ENCODE measurements at places on chromosomes 6 and 20.
A peak's percentile ranks its signal among the peaks of the same experiment; 100 is the strongest.

GRCh38 chr20:57249772-57250171 is 16.7 kb downstream of the BMP7 start:
- no peak for DNase-seq

DNA sequence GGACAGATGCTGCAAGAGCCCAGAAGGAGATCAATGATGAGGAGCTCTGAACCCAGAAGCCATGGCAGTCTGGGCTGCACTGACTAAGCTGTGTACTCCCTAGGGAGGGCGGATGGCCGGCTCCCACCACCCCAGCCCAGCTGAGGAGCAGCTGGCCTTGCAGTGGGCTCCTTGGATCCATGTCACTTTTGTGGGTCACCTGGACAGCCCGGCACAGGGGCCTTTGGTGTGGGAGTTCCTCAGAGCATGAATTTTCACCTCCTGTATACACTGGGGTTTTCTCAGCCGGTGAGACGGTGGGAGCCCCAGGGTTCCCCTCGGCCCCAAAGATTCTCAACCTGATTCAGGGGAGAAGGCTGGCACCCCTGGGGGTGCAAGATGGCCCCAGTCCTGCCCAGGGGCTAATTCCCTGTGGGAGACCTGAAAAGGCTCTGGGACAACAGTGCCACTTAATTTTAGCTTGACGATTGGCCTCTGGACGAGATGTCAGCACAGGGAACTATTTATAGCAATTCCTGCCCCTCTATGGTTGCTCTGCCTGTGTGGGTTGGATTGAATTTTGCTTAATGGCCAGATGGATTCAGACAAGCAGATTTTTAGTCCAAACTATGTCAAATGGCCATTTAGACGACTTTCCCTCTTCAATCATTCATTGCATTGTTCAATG is 121.6 kb upstream of the PMEPA1 start:
- DNase-seq = no peak

DNA sequence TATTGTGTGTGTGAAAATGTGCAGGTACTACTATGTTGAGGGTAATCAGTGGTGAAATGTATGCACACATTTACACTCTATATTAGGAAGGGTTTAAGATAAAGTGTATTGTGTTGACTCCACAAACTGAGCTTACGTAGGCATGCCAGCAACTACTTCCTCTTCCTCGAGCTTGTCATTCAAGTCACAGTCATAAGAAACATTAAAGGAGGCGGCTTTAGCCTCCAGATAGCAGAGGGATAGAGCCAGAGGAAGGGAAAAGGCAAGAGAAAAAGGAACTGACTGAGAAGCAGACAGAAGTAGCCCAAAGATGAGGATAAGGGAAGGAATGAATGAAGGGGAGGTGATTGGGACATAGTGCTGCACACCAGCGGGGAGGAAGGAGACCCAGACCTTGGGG is 55.2 kb downstream of the SMLR1 start:
- DNase-seq = no peak

- DNase-seq = no peak
These were observed 162.5 kb downstream of the CDH4 start for GRCh38 chr20:61414455-61414991.

GRCh38 chr6:149452037-149452939 is 32.5 kb downstream of the ZC3H12D start:
- no peak for DNase-seq

DNA sequence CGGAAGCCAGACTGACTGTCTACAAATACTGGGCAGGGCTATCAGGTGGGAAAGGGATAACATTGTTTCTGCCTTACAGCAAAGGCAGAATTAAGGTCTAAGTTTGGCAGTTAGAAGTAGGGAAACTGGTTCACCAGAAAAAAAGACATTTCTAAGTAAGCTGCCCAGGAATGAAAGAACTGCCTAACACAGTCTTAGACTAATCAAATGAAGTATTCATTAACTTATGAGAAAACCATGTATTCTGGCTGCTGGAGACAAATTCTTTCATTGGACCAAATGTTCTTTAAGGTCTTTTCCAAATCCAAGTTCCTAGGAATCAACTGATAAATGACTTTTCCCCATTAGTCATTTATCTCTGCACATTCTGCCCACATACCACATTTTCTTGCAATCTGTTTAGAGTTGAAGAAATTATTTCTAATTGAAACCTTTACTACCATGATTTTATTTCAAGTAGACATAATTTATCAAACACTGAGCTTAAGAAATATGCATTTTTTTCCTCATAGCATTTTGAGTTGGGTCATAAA is 120.3 kb upstream of the OGFRL1 start:
- no peak for DNase-seq

GRCh38 chr6:104187616-104188015 is 672.1 kb downstream of the HACE1 start:
- no peak for DNase-seq

DNA sequence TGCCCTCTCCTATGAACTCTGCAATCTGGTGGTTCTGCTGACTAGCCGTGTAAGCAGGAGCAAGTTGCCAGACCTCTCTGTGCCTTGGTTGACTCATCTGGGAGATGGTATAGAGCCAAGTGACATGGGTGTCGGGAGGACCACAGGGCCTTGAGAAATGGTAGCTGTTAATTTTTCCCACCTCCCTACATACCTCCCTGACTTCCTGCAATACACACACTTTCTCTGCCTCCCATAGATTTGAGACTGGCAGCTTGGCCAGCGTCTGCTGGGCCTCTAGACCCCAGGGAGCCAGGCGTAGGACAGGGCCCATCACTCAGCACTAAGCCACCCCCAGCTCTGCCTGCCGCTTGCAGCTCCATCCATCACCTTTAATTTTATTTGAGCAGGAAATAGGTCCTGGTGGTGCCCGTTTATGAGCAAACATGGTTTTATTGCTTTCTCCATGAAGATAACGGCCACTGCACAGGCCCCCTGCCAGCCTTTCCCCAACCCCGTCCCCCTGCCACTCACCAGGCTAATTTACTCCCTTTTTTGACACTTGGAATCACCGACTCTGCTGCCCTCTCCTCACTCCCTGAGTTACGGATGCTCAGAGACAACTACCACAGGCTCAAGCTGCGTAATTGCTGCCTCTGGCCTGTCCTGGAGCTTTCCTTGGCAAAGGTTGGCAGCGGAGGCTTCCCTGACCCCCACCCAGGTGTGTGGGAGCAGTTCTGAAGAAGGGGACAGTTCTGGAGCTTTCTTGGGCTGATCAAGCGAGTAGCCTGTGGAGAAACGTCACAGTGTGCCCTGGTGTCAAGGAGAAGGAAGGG is 11.1 kb downstream of the GLP1R start:
- no peak for DNase-seq

GRCh38 chr20:24468401-24469115 is 871 bp upstream of the SYNDIG1 start:
- no peak for DNase-seq

- no peak for DNase-seq
These were observed 1278.8 kb upstream of the EYS start for GRCh38 chr6:66985816-66986215.

DNA sequence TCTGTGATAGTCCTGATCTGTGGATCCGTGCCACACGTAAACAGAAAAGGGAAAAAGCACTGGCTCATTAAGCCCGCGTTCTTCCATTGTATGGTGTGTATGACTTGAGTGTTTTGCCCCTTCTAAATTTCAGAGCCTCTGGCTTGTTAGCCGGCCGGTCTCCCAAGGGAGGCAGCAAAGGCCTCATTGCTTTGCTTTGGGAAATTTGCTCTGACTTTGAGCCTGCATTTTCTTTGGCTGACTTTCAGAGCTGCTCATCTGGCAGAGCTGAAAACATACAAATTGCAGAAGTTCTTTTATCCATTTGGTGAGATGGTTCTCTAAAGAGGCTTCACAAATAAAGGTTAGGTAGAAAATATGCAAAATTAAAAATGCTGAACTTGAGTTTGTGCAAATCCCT is 123.0 kb downstream of the UTRN start:
- DNase-seq = peak; percentile 56

GRCh38 chr20:19794941-19795340 is 36.9 kb downstream of the RIN2 start:
- no peak for DNase-seq

GRCh38 chr20:17617212-17617867 is 47.5 kb downstream of the DSTN start:
- peak; percentile 52 for DNase-seq

DNA sequence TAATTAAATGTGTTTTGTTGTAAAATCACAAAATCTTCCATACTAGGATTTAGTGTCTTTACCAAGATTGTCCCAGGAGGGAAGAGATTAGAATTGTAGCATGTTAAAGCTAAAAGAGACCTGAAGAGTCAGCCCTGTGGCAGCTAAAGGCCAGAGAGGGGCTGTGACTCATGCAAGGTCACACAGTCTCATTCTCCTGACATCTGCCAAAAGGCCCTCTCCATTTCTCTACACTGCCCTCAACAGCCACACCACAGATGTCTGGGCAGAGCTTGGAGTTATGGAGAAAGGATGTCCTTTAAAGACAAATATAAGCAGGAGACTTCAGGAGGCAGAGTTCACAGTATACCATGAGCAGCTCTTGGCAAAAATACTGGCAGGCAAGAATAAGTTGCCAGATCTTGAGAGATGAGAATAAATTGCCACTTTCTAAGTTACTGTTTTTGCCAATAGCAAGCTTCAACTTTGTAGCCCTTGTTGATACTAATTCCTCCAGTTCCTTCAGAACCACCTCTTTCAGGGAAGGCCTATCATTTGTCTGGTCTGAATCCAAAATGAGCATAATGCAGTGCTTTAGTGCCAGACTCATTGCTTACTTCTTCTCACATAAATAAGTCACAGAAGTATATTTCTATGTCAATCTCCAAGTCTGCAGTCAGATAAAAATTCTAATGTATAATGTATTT is 41.7 kb downstream of the AKIRIN2 start:
- no peak for DNase-seq

DNA sequence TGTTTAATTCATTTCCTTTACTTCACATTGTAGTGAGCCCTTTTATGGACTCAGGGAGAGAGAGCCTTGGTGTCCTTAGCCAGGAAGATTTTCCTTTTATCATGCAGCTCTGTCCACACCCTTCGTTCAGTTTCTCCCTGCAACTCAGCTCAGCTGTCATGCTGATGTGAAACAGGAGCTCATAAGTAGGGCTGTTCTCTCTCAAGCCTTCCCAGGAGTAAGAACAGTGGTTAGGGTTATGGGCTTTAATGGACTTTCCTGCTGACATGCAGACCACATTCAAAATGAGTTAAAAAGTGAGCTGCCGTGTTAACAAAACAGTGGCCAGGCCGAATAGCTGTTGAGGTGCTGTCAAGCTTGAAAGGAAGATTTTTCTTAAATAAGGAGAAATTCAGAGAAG is 104.1 kb downstream of the BCKDHB start:
- no peak for DNase-seq

- DNase-seq = no peak
These were observed 181.9 kb downstream of the PDE7B start for GRCh38 chr6:136033416-136033815.

- no peak for DNase-seq
These were observed 74.4 kb downstream of the PRL start for GRCh38 chr6:22222469-22222868.

DNA sequence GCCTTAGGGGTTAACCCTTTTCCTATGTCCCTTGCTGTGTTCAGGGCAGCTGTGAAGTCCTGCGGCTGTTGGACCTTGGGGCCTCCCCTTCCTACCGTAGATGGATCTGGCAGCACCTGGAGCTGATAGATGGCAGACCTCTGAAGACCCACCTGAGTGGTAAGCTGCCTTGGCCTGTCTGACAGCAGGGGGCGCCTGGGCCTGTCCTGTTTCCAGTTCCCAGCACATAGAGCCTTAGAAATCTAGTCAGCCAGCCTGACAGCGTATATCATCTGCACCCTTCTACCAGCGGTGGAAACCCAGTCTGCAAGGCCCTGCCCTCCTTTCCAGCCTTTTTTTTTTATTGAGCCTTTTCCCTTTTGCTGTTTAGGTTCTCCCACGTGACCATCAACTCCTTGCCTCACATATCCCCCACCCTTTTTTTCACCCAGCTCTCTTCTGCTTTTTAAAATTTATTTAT is 26.6 kb downstream of the CNBD2 start:
- DNase-seq = peak; percentile 84

DNA sequence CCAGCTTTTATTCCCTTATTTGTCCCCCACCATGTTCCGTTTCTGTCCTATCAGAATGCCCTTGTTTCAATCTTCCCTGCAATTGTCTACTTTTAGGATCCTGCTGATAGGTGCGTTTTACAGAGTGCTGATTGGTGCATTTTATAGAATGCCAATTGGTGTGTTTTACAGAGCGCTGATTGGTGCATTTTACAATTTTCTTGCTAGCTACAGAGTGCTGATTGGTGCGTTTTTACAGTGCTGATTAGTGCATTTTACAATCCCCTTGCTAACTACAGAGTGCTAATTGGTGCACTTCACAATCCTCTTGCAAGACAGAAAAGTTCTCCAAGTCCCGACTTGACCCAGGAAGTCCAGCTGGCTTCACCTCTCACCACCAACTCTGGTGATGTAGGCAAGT is 161.6 kb upstream of the CDYL start:
- no peak for DNase-seq

GRCh38 chr6:139429580-139430145 is 55.2 kb upstream of the CITED2 start:
- no peak for DNase-seq

- peak; percentile 97 for DNase-seq
These were observed 95.0 kb downstream of the SNX5 start for GRCh38 chr20:17873410-17874270.

DNA sequence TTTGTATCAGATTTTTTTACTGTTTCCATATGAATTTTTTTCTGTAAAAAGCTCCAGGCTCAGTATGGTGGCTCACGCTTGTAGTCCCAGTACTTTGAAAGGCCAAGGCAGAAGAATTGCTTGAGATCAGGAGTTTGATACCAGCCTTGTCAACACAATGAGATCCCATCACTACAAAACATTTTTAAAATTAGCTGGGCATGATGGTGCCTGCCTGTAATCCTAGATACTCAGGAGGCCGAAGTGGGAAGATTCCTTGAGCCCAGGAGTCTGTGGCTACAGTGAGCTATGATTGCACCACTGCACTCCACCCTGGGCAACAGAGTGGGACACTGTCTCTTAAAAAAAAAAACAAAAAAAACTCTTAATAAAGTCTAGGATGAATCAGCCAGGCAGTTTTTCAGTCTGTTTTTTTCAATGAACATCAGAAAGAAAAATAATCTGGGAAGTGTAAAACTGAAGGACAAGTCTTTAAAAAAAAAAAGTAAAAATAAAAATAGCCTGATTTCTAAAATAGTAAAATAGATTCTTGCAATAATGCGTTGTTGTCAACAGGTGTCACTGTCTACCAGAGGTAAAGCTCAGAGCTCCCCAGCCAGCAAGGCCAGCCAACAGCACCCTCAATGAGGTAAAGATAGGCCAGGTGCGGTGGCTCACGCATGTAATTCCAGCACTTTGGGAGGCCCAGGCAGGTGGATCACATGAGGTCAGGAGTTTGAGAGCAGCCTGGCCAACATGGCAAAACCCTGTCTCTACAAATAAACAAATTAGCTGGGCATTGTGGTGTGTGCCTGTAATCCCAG is 9.3 kb upstream of the ATG5 start:
- peak; percentile 35 for DNase-seq

All from right hindlimb (tissue), 1 donor.